ENCODE measurements at places on chromosomes 5 and 9.
A peak's percentile ranks its signal among the peaks of the same experiment; 100 is the strongest.

GRCh38 chr9:133714606-133715294, 23.4 kb downstream of the SARDH start:
- DNase-seq = peak; percentile 37

GRCh38 chr5:160082614-160083500, 36.4 kb downstream of the PWWP2A start:
- DNase-seq = no peak

DNA sequence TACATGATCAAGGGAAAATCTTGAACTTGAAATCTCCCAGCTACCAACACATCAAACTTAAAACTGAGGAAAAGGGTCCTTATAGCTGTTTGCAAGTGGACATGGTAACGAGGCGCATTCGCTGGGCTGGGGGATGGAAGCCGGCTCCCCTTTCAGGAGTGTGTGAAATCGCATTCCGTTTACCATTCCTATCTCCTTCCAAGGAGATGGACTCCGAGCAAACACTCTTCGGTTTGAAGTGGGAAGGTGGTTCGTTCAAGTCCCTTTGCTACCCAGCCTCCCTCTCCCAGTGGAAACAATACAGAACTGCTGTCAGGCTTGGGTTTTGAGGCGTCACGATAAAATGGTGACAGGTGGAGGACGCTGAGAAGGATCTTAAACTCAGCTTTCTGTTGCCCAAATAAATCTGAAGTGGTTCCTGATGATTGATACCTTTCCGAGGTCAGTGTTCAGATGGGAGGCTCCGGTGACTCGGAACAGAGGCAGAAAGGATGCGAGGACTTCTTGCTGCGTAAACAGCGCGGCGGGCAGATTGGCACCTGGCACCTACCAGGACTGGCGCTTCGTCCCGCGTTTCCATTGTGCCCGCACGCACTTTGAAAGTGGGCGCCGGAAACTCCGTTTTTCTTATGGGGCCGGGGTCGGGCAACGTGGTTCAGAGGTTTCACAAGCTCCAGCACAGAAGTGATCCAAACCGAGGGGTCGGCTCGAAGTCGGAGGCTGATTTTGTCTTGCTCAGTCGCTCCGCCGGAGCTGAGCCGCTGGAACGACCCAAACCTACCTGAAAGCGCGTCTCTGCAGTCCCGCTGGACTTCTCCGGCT, 7.0 kb downstream of the MSX2 start:
- DNase-seq = no peak

GRCh38 chr5:138649775-138650174, 74.6 kb upstream of the HSPA9 start:
- DNase-seq = peak; percentile 24

DNA sequence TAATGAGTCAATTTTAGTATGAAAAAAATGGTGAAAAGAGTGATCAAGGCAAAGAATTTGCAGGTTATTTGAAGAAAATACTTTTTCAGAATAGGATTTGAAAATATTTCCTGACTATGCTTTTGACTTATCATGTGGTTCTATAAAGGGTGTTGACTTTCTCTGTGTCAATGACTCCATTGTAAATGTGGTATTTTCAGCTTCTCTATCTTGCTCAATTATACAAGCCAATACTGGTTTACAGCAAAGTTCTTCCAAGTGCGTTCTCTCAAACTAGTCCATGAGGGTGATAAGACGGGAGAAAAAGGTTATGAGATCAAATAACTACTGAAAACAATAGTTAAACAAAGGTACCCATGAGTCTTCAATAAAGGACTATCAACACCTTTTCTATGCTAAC, 21.7 kb downstream of the IL33 start:
- no peak for DNase-seq
